ENCODE measurements at places on chromosomes 16 and 17. TPM values are rescaled to one million over a fixed set of nuclear protein-coding genes. Genes with fewer than 3 reads are reported as not detected.

GJD3 gene
- total RNA-seq: not detected

DNA sequence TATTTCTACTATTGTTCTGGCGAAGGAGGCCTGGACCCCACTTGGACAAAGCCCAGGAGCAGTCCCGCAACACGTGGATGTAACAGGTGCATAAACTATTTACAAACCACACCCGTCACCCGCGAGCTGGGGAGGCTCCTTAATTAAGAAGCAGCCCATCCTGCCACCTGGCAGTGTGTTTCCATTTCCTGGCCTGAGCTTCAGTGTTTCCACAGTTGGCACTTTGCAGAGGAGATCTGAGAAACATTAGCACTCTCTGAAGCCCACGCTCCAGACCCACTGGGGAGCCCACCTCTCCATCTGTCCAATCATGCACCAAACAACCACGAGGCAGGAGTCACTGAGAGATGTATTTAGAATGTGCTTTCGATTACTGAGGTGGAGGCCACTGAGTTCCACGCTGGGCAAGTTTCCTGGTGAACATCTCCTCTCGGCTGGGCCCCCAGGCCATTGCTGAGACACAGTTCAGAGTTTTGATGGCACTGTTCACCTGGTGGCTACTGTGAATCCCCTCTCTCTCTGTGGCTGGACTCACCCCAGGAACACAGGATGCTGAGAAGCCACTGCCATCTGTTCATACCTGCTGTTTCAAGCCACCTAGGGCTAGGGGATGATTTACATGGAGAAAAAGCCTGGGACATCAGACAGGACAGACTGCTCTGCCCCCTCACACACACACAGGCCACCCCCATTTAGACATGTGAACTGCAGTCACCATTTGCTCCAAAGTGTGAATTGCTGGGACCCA lies 129.1 kb downstream of the AIPL1 start:
- no peak for DNase-seq

SEZ6L2 gene
- 9.3 TPM for total RNA-seq

ENPP7 gene
- not detected for total RNA-seq

DNA sequence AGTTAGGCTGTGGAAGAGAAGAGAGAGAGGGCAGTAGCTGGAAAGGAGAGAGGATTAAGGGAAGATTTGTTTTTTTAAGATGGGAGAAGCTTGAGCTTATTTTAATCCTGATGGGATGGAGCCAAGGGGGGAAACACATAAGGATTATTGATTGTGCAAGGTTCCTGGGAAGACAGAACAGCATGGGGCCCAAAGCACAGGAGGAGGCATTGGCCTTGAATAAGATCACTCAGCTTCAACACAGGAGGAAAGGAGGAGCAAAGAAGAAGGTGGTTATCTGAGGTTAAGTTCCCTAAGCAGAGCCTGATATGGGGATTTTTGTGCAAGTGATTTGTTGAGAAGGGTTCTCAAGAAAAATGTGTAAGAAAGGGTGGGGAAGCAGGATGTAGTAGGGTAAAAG lies 169.8 kb downstream of the ABCC12 start:
- no peak for DNase-seq

- DNase-seq: no peak
Observed at GRCh38 chr16:13895516-13895915, 24.4 kb upstream of the ERCC4 start.

DNA sequence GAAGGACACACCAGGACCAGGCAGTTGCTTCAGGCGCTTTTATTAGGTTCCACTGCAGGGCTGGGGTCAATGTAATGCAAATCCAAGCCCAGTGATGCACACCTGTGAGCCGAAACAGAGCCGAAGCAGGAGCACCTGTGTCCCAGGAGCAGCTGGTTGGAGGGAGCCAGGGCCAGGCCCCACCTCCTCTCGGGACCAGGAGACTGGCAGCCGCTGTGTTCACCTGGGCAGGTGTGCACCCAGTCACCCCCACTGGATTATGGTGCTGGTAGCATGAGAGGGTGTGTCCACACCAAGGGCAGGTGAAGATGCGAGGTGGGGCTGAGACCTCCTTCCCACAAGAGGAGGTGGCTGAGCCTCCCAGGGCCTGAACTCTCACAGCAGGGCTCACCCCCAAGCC lies 4.7 kb upstream of the FAAP100 start:
- DNase-seq: no peak

DNA sequence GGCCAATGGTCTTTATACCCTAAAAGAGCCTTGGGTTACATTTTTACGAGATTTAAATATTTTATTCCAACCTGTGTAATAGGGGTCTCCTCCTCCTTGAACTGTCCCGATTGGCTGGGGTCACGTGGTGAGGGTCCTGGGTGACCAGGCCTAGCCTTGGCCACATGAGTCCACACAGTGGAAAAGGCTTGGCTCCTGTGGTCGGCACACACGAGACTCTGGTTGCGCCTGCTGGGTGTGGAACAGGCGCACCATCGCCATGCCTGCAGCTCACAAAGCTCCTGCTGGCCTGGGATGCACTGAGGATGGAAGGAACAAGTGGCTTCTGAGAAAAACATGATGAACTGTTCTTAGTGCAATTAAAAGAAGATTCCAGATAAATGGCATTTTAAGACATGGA lies 103.9 kb upstream of the ZNF750 start:
- no peak for DNase-seq

KRTAP2-4 gene
- total RNA-seq: not detected

KCNJ18 gene
- not detected for total RNA-seq

GRCh38 chr17:50060951-50061712 lies 5.2 kb downstream of the ITGA3 start:
- no peak for DNase-seq

DNA sequence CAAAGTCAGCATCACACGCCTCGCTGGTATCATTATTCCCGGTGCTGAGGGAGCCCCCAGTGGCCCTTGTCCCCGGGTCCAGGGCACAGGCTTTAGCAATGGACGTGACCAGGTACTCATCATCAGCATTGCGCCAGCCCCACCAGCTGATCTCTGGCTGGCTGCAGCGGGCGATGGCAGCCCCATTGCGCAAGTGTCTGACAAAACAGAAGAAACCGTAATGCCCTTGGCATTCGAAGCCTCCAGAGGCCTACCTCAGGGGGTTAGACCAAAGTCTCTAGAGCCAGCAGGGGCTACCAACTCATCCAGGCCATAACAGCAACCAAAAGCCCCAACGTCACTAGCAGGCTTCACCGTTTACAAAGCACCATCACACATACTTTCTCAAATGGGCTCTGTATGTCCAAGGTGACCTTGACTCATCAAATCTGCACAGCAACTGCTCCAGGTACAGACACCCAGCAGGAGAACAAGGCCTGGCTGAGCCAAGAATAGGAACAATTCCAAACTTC lies 7.3 kb downstream of the MTMR4 start:
- DNase-seq: no peak

PDE6G gene
- total RNA-seq: 0.45 TPM

RETREG3 gene
- total RNA-seq: 48.7 TPM

DNA sequence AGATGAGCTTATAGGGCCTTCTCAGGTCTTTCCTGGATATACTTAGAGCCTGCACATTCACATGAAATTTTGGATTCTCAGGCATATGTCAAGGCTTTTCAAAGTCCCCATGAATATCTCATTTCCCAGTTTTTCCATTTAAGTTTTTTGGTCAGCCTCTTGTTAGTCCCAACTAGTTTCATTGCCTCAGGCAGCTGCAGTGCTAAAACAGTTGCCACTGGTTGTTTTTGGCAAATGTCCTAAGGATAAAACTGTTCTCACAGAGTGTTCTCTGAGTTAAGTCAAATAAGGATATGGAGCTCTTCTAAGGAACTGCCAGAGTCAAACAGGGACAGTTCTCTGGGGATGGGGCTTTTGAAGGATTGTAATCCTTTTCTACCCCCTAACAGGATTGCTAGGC lies 39.9 kb upstream of the ABCC11 start:
- DNase-seq: no peak

SLC35G6 gene
- not detected for total RNA-seq

DNA sequence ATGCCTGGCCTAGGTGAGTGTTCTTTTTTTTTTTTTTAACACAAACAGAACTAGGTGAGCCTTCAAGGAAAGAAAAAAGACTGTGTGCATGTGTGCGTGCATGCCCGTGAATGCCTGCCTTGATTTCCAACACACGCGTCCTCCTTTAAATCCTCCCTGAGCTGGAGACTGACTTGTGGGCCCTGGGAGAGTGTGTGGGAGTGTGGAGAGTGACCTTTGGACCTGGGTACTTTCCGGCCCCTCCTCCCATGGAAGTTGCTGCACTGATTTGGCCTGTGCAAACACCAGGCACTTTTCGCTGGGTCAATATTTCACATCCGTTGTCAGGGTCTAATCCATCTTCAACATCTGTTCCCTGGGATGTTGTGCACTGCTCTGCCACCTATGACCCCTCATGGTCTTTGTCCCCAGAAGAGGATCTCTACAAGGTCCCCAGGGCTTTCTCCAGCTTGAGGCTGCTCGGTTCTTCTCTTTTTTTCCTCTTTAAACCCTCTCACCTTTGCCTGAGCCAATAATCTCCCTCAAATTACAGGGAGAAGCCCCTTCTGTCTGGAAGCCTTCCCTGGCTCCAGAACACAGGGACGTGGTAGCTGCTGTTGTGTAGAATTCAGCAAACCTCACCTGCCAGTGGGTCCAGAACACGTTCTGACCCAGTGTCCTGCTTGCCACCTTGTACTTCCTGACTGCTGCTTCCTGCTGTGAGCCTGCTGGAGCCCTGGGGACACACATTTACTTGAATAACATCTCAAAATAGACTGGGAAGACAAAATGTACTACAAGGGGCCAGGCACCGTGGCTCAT lies 20.8 kb upstream of the ATP5MC1 start:
- DNase-seq: no peak

DNA sequence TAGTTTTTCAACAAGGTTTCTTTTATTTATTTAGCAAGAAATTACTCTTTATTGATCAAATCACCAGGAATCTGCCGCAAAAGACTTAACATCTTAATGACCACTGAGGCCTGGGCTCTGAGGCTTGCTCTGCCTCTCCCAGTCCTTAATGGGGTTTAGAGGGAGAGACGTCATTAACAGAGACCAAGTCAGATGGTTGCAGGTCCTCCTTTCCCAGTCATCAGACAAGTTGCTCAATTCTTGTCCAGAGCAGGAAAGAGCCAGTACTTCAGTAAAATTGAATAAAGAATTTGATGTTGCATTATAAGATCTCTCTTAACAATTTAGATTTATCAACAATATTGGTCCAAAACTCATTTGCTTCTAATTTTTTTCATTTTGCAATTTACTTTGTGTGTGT lies 2.0 kb downstream of the SEPHS2 start:
- no peak for DNase-seq

ANKRD40CL gene
- total RNA-seq: not detected

- DNase-seq: no peak
Observed at GRCh38 chr16:78405833-78406232, 306.4 kb downstream of the WWOX start.

POLR2C gene
- 74.0 TPM for total RNA-seq

TNP2 gene
- total RNA-seq: not detected

DNA sequence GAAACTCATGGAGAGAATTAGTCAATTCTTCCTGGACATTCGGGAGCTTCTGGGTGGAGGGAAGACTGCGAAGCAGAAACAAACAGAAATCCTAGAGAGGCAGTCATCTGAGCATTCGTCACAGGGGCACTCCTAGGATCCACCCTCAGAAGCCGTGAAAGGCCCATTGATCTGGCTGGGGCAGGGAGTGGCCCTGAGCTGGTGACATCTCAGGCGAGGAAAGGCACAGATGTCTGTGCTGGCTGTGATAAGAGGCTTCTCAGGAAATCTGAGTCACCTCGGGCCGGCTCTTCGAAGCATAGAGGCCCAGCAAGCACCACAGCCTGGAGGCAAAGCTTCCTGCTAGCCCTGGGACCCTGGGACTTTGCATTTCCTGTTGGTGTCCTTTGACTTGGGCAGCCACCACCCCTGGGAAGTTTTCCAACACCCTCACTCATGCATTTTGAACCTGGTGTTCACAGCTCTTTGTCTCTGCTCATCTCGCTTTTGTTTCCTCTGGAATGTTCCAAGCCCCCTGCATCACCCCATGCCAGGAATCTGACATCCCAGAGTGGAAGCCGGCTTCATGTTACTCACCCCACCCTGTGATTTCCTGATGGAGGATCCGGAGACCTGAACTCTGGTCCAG lies 23.3 kb upstream of the CDRT4 start:
- DNase-seq: peak; percentile 26

GRCh38 chr17:55348749-55349354 lies 72.8 kb downstream of the MMD start:
- DNase-seq: peak; percentile 46

SLC16A11 gene
- total RNA-seq: not detected

MKS1 gene
- total RNA-seq: 38.2 TPM

FAM171A2 gene
- total RNA-seq: 50.6 TPM
